ENCODE measurements at places on chromosomes 13 and 19.
A peak's percentile ranks its signal among the peaks of the same experiment; 100 is the strongest.

DNA sequence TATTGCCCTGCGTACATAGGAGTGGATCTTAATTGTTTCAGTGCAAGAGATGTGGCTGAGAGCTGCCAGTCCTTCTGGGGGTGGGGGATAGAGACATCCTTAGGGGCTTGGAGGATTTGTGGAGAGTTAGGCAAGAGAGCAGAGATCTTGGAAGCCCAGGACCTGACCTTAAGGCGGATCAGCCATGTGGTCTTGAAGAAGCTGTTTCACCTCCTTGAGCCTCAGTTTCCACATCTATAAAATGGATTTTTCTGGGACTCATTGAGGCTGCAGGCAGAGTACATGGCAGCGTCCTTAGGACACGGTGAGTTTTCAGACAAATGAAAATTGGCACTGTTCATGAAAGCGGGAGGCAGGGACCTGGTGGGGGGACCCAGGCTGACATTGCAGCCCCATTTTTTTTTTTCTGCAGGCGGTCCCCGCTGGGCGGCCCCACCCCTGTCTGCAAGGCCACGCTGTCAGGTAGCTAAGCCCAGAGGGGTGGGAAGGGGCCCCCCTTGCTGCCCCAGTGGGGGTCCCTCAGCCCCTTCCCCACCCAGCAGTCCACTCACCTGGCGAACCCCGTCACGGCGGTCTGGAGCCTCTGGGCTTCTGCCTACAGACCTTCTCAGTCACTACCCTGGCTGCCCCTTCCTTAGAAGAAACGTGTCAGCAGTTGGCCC, 30.0 kb downstream of the PDE4A start:
- DNase-seq = no peak

DNA sequence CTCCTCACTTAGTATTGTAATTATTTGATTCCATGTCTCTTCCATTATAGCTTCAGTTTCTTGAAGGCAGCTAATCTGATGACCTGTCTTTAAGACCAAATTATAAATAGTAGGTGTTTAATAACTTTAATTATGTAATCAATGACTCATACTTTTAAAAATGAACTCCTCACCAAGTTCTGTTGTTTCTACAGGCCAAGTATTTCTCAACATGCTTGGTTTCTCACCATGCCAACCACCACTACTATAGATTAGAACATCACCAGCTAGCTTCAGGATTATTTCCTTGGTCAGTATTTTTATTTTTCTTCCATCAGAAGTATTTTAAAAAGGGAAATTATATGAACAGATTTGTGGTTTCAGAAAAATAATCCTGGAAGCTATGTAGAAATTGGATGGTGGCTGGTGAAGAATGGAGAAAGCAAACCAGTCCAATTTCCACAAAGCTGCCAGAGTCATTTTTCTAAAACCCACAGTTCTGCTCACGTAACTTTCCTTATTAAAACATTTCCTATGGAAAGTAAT, 237.7 kb upstream of the DACH1 start:
- DNase-seq = no peak

DNA sequence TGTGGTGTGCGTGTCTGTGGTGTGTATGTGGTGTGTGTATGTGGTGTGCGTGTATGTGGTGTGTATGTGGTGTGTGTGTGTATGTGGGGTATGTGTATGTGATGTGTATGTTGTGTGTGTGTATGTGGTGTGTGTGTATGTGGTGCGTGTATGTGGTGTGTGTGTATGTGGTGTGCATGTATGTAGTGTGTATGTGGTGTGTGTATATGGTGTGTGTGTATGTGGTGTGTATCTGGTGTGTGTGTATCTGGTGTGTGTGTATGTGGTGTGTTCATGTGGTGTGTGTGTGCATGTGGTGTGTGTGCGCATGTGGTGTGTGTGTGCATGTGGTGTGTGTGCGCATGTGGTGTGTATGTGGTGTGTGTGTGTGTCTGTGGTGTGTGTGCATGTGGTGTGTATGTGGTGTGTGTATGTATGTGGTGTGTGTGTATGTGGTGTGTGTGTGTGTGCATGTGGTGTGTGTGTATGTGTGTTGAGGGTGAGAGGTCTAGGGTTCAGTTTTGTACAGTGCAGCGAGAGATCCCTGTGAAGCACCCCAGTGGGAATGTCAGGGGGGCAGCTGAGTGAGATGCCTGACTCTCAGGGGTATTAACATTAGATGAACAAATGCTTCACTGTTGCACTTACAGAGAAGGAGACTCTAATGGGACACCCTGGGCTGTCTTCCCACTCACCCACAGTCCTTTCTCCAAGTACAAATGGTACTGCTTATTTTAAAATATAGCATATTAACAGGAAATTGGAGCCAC, 61.3 kb upstream of the MEDAG start:
- DNase-seq = no peak

DNA sequence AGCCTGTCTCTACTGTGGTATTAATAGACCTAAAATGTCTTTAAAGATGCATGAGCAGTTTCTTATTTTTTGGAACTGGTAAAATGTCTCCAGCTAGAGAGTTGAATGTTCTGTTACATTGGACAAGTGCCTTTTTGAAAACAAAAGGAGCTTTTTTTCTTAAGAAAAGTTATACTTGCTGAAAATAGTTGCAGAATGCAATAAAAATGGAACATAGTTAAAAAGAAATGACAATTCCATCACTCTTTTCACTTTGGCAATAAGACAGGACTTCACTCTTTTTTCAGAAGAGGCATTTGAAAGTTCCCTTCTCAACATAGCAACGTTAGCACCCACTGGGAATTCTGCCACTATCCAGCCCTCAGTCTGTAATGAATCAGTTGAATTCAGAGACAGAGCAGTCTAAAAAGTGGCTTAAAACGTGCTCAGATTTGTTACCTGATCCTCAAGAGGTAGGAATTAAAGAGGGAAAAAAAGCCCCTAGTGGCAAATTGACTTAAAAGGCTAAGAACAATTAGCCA, 10.1 kb downstream of the RGCC start:
- no peak for DNase-seq

DNA sequence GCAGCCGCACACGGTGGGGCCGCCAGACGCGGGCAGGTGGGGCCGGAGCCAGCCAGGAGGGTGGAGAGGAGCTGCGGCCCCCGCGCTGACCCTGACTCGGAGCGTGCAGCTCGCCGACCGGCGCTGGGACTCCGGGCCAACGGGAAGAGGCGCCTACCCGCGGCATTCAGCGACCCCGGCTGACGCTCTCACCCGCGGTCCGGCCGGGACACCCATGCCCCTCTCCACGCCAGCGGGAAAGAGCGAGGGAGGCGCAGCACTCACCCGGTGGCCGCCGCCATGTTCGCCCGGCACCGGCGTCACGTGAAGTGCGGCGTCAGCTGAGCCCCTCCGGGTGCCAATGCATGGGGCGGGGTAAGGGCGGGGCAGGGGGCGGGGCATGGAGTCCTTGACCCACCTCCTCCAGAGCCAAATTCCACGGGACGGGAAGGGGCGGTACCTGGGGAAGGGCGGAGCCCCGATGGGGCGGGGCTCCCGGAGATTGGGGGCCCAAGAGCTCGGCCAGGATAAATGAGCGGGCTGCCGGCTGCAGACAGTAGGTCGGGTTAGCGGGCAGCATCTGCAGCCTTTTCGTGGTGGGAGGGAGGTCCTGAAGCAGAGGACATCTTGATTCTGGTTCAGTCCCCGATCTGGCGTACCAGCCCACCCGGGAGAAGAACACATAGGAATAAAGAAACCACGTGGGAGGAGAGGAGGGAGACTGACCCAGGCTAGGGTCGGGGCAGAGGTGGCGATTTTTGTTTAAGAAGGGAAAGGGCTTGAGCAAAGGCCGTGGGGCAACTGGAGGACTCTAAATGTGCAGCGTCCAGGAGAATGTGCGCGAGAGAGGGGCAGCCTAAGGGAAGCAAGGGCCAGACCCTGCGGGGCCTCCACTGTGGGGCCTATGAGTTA, at the start of gene PEPD:
Gene PEPD, minus strand, starts transcription at position 312 of the 891 bp plus-strand sequence. Its CDS starts 31 bp downstream, at position 281.
- DNase-seq = peak; percentile 72

- DNase-seq = no peak
These were observed 77.3 kb upstream of the GPR183 start for GRCh38 chr13:99384468-99384867.

DNA sequence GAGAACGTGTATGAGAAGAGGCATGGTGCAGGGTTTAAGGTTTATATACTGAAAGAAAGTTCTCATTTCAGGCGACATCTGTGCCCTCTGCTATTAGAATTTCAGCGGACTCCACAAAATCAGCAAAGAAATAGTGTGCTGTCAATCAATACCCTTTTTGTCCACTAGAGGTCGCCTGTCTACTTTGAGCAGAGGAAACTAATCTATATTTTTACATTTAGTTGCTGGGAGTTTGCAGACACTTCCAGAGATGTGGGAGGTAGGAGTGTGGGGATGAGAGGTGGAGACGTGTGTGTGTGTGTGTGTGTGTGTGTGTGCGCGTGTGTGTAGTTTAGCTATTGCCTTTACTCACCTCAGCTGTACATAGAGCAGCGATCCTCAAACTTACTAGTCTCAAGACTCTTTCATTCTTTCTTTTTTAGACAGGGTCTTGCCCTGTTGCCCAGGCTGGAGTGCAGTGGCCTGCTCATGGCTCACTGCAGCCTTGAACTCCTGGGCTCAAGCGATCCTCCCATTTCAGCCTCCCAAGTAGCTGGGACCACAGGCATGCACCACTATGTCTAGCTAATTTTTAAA, 9.7 kb downstream of the INAFM1 start:
- DNase-seq = peak; percentile 60

DNA sequence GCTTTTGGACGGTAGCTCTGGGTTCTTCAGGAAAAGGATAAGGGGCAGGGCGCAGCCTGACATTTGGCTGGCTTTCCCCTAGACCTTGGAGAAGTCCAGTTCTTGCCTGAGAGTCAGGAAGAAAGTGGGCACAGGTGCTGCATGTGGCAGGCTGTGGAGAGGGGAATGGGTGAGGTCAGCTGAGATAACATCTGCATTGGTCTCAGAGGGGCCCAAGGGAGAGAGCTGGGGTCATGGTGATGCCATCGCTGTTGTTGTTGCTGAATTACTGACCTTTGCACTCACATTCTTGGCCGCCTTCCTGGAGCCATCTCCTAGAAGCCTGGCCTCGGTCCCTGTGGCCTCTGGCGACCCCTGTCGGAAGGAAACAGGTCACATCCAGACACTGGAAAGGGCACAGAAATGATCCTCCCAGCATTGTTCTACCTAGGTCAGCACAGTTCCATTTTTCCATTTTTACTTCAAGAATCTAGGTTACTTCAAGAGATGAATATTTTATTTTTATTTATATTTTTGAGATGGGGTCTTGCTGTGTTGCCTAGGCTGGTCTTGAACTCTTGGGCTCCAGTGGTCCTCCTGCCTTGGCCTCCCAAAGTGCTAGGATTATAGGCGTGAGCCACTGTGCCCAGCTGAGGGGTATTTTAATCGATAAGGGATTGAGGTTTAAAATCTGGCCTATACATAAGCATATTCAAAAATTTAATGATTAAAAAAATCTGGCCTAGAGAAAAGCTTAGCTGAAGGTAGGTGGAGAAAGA, 6.5 kb upstream of the LIPE start:
- DNase-seq = peak; percentile 18

GRCh38 chr13:56019606-56020005, 1121.1 kb upstream of the PRR20A start:
- no peak for DNase-seq

DNA sequence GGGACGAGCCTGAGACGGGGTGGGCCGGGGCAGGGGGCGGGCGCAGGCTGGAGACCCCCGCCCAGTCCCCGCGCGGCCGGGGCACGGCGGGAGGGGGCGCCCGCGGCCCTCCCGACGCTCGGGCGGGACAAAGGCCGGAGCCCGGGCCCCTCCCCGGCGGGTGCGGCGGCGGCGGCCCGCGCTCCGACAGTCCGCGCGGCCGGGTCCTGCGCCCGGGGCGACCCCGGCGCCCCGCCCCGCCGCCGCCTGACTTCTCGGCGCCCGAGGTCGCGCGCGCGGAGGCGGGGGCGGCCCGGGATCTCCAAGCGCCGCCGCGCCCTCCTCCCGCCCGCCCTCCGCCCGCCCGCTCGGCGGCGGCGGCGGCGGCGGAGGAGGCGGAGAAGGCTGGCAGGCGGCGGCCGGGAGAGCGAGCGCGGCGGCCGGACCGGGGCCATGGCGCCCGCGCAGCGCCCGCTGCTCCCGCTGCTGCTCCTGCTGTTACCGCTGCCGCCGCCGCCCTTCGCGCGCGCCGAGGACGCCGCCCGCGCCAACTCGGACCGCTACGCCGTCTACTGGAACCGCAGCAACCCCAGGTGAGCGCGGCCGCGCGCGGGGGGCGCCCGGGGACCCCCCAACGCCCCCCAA, at the start of gene EFNA2:
Gene EFNA2, plus strand, starts transcription at position 137 of the 624 bp plus-strand sequence. Its CDS starts 296 bp downstream, at position 433.
- no peak for DNase-seq

DNA sequence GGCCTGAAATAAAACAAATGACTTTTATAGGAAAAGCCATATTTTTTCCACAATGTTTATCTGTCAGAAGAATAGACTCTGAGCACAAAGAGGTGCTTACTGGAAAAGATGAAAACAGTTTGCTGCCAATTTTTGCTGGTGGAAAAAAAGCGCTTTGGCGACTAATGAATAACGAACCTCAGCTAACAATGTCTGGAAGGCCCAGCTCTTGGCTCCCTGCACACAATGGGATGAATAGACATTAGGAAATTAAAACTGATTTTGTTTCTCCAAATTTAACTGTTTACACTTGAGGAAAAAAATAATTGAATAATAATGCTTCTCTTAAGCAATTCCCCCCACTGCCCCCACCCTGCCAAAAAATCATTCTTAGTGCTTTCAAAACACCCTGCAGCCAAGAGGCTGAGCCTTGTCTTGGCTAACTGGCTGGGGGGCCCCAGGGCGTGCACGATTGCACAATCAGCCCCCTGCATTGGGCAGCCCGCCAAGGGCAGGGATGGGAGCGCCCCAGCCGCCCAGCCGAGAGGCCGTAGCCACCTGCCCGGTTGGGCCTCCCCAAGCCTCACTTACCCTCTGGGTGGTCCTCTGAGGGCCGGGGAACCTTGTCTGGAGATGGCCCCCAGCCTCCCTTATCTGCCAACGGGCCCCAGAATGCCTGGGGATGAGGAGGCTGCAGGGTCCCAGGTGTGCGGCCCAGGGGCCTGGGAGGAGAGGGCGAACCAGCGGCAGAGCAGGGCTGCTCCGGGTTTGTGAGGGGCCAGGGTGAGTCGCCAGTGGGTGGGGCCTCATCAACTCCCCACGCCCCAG, 16.8 kb downstream of the CEBPG start:
- no peak for DNase-seq

GRCh38 chr19:2986951-2987524, 9.7 kb downstream of the TLE6 start:
- DNase-seq = no peak

- DNase-seq = no peak
These were observed 87.6 kb downstream of the MUC16 start for GRCh38 chr19:8922591-8922990.

All from HFFc6 (cell line).